RPMI8226 (cell line): ENCODE measurements at places on chromosomes 2 and 18.

DNA sequence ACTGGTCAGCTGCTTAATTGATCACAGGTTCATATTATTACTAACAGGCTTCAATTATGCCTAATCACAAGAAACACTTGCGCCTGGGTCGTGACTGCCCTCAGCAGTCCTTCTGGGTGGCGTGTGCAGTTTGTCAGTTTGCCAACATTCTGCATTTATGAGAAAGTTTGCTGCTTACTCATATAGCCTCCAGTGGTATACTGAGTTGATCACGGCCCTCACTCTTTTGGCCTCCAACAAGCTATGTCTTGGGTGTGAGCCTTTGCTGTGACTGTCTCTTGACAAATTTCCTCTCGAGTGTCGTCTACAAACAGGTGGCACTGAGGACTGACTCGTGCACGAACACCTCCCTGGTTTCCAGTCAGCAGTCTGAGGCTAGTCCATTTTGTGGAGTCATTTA lies 27.3 kb downstream of the DCDC2C start:
- DNase-seq, result no peak

GRCh38 chr18:60180671-60181070 lies 191.9 kb downstream of the MC4R start:
- DNase-seq, result no peak

DNA sequence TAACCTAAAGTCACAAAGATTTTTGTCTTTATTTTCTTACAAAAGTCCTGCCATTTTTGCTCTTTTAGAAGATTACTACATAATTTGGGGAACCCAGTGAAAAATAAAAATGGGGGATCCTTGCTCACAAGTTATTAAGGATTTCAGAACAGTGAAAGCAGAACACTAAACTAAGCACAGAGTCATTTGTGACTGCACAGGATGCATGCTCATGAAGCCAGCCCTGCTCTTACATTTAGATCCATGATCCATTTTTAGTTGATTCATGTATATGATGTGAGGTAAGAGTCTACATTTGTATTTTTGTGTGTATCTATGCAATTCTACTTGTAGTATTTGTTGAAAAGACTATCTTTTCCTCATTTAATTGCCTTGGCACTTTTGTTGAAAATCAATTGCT lies 21.8 kb downstream of the SP140L start:
- no peak for DNase-seq

- no peak for DNase-seq
Observed at GRCh38 chr2:39008665-39009064, 112.2 kb downstream of the SOS1 start.

GRCh38 chr2:11559786-11560155 lies 25.9 kb downstream of the GREB1 start:
- no peak for DNase-seq

DNA sequence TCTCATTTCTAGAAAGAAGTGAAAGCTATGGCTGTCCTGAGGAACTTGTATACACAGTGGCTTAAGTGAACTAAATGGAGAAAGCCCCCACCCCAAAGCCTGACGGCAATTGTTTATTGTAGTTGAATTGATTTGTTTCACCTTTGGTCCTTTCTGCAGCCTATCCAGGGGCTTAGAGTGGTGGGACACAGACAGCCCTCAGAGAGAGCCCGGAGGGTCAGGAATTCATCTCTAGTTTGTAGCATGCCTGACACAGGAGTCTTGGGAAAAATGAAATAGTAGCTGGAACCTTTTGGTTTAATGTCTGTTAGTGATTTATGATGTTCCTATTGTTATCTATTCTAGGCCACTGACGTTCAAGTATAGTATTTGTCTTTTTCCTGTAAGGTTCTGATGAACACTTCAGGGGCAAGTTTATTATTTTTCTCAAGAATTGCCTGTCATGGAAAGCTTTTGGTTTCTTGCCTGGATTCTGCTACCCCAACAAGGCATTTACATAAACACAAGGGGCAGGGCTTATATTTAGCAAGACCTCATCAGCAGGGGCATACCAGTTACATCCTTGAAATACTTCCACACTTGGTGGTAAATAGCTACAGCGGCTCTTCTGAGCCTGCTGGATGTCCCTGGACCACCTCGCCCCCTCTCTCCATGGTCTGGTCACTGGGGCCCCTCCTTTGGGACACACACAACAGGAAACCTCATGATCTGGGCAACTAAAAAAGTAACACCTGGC lies 44.4 kb downstream of the KCNE4 start:
- no peak for DNase-seq

- DNase-seq, result no peak
Observed at GRCh38 chr2:72685638-72686213, 140.1 kb downstream of the EXOC6B start.

DNA sequence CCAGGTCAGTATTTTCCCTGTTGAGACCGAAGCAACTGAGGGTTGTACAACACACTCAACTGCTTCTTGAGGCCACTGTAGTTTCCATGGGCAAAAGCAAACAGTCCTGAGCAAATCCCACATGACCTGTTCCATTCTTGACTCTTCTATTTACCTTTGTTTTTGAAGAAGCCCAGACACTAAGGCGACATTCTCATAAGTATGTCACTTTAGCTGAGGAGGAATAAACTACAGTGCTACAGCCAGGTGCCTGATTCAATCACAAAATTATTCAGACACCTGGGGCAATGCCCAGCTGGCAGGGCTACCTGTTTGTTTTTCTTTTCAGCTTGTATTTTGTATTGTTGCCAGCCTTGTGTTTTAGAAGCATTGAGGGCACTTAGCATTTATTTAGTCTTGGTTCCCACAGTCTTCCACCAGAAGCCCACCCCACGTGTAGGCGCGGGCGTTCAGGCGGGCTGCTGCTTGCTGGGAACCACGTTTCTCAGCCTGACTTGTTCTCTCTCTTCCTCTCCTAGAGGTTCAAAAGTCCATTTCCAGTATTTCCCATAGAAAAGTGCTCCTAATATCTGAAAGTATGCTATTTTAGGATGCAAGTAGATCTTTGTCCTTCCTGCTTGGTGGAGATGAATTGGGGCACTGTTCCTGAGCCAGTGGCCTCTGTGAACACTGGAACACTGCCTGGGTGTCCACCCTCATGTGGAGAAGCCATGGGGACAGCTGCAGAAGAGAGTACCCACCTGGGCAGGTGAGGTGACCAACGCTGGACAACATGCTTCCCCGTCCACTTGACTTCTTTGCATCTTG lies 99.0 kb upstream of the COPS8 start:
- no peak for DNase-seq

DNA sequence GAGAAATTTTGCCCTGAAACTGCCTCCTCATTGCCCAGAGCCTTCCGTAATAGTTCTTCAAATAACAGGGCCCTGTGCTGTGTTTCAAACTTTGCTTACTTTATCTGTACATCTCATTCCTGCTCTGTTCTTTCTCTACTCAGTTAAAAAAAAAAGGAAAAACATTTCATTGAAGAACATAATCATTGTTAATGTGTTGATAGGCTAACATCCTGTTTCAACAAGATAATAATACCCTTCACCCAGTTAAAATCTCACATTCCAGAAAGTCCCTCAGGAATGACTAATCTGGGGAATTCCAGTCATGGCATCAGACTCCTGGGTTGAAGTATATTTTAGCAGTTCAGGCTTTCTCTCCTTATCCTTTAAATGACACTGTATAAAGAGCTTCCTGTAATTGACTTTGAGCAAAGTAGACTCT lies 45.6 kb upstream of the ITGAV start:
- no peak for DNase-seq

GRCh38 chr2:231985823-231986261 lies 24.3 kb downstream of the DIS3L2 start:
- no peak for DNase-seq

GRCh38 chr2:39511605-39512433 lies 74.7 kb upstream of the MAP4K3 start:
- DNase-seq, result no peak

DNA sequence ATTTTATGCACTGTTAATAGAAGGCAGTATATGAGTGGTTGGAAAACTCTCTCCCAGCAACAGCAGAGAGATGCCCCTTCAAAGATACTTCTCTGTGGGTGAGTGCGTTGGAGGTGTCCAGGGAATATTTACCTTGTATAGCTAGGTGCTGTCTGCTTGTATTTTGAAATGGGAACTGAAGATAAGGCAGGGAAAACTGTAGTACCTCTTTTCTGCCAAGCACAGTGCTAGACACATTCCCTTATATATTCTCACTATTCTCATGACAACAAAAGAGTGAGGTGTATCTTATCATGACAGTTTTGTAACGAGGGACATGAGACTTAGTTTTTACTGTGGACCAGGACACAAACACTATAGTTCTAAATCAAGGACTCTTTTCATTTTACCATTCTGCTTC lies 2.1 kb downstream of the TTC39C start:
- DNase-seq, result no peak

GRCh38 chr2:103734911-103735310 lies 973.1 kb downstream of the TMEM182 start:
- DNase-seq, result no peak

GRCh38 chr2:134231301-134231964 lies 22.4 kb upstream of the MGAT5 start:
- DNase-seq, result no peak

- DNase-seq, result peak; percentile 32
Observed at GRCh38 chr2:179861416-179862067, at the start of gene ZNF385B. ZNF385B (minus strand) TSS chr2:179861612.

- no peak for DNase-seq
Observed at GRCh38 chr2:143802871-143803650, 673.8 kb downstream of the ARHGAP15 start.

GRCh38 chr2:16644221-16644925 lies 21.3 kb downstream of the CYRIA start:
- no peak for DNase-seq

- DNase-seq, result no peak
Observed at GRCh38 chr18:46253498-46253897, 149.3 kb downstream of the HAUS1 start.

- no peak for DNase-seq
Observed at GRCh38 chr2:179764710-179765109, 96.7 kb downstream of the ZNF385B start.

- DNase-seq, result no peak
Observed at GRCh38 chr2:71637168-71637567, 183.8 kb downstream of the DYSF start.

DNA sequence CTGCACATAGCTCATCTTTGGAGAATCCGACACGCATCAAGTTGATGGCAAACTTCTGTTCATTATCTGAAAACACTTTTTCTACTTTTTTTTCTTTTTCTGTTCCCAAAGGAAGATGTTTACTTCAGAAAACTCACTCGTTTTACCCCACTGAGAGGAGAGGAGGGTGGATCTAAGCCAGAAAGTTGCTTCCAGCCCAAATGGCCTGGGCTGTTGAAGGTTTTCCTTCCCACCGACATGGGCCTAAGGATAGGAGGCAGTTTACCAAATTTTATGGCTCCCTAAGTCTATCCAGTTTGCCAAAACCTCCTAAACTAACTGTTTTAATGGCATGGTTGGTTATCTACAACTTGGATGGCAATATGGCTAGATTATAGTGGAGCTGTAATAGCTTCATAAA lies 70.4 kb downstream of the DDX1 start:
- DNase-seq, result no peak

GRCh38 chr2:96921561-96922319 lies 51.9 kb upstream of the SEMA4C start:
- no peak for DNase-seq

- no peak for DNase-seq
Observed at GRCh38 chr2:101272045-101272784, 19.5 kb downstream of the CNOT11 start.

DNA sequence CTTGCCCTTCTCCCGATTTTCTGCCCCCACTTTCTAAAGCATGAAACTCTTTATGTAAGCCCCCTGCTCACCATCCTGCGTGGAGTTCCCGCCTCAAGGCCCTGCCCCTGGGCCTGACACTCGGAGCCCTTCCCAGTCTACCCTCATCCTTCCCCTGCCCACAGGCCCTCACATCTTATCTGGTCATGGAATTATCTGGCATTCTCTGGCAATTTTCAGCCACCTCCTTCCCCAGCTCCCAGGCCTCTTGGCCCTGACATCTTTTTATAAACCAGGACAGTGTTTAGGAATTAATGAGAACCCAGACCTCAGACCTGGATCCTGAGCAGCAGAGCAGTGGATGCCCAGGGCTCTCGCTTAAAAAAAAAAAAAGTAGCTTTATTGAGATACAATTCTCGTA lies 61.7 kb downstream of the BOLA3 start:
- DNase-seq, result no peak

GRCh38 chr2:96553176-96553956 lies 16.8 kb downstream of the ARID5A start:
- no peak for DNase-seq

GRCh38 chr2:188949046-188949818 lies 24.9 kb upstream of the COL3A1 start:
- DNase-seq, result no peak

DNA sequence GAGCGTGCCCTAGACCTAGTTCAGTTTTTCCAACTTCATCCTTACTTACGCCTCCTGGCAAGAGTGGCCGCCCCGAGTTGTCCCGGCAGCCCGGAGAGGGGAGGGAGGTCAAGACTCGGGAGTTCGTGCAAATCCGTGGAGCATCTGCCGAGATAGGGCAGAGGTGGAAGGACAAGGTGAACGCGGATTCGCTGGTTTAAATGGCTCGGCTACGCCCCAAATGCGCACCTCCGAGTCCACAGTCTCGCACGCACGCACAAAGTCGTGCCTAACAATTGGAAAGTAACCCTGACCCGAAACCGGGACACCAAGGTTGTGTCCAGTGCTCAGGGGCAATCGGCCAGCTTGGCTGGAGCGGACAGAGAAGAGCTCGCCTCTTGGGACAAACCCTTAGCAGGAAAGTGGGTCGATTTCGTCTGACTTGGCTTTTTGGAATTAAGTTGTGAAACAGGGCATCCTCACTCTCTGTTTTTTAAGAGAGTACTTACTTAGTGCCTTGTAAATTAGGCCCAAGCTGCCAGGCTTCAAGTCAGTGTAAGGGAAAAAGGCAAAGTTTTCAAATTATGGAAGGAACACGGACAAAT lies 726 bp upstream of the SS18 start:
- DNase-seq, result peak; percentile 81

GRCh38 chr2:171485116-171485515 lies 37.2 kb upstream of the CYBRD1 start:
- DNase-seq, result no peak

- DNase-seq, result no peak
Observed at GRCh38 chr2:231924889-231925275, 1.3 kb downstream of the NPPC start.

- no peak for DNase-seq
Observed at GRCh38 chr2:161422816-161423403, 6.8 kb downstream of the TBR1 start.

GRCh38 chr2:37792366-37792765 lies 120.9 kb upstream of the CDC42EP3 start:
- DNase-seq, result no peak

DNA sequence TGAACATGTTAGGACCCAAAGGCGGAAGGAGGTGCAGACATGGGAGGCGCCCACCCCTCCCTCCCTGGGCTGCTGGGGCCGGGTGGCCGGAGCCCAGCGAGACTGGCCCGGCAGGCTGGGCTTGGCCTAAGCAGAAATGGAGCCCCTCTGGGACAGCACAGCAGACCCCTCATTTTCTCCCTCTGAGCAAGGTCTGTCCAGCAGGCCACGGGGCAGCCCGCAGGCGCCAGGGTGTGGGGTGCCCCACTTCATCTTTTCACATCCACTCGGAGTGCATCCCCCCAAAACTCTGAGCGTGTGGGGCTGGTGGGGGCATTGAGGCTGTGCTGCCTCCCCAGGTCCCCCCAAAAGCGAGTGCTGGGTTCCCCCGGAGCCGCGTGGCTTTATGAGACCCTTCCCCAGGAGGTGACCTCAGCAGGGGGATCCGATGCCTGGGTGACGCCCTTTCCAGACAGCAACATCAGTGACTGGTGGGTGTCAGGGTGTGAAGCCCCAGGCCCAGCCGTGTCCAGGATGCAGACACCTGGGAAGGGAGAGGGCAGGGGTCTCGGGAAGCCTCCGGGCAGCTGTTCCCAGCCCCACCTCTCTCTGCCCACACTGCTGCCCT lies 36.7 kb upstream of the GPC1 start:
- no peak for DNase-seq

GRCh38 chr2:10982931-10983701 lies 71.4 kb downstream of the KCNF1 start:
- no peak for DNase-seq
